ENCODE measurements at places on chromosomes 2 and 18.

- DNase-seq, result no peak
These were observed 57.4 kb downstream of the TRPM8 start for GRCh38 chr2:233974530-233975071.

GRCh38 chr2:27356056-27356381 is 545 bp downstream of the GTF3C2 start:
- no peak for DNase-seq

DNA sequence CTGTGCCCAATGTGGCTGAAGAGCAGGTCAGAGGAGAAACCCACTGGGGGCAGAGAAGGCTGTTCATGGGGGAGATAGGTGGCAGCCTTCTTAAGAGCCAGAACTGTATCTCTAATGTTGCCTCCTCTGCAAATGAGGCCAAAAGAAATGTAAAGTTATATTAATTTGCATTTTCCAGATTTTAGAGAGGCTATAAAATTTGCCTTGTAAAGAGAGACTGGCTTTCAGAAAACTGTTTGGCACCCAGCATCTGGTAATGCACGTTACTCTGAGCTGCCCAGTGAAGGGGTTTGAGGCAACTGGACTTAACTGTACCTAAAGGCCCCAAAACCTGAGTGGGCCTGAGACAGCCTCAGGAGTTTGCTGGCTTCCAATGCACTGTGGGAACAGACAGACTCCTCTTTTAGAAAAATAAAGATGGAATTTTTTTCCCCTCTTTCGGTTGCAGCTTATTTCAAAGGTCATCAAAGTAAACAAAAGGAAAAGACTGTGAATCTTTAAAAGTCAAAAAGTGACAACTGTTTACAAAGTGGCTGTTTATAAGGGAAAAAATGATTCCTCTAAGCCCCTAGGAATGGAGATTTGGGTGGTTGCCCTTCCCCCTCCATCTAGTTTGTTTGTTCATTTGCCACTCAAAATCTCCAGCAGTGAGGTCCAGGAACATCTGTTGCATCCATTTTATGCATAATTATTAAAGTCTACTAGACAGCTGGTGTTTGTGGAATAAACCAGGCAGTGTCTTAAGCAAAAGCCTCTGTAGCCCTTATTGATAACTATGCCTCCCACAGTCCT is 132.2 kb upstream of the ZFP36L2 start:
- no peak for DNase-seq

- no peak for DNase-seq
These were observed 261.6 kb downstream of the NDUFA10 start for GRCh38 chr2:239763433-239764097.

- DNase-seq, result no peak
These were observed 594.9 kb upstream of the ID2 start for GRCh38 chr2:8086796-8087479.

GRCh38 chr2:187382131-187382530 is 65.9 kb downstream of the CALCRL start:
- DNase-seq, result no peak

DNA sequence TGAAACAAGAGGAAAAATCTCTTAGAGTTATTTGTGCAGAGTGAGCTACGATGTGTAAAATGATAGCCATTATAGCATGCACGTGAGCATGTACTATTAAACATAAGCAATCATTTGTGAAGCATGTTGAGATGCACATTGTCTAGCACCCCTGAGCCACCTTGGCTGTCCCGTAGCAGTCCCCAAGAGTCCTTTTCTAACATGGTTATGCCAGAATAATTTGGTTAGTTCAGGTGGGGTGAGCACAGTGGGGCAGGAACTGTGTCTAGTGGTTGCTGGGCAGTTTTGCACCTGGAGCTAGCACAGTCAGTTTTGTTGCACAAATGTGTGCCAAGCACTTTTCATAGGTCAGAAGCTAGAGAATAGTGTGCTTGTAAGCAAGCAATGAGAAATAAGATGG is 809.8 kb downstream of the RNF144A start:
- DNase-seq, result no peak

DNA sequence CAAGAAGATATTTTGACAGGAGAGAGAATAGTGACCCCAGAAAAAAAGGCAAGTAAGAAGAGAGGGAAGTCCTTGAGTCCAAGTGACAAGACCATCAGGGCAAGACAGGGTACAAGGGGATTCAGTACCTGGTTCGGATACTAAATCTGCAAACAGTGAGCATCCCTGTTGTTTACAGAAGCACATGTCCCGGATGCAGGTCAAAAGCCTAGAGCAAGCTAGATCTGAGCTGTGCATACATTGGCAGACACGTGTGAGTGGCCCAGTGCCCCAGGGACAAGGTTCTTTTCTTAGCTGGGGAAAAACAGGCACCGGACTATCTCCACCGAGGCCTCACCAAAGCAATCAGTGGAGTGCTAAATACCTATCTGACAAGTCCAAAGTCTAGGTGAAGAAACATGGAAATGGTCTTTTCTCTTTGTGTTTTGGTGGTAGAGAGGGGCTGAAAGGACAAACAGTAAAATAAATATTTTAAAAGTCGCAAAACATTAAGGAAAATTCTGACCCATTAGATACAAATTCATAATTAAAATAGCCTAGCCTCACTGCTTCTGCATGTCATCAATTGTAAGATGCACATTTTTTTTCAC is 165.2 kb downstream of the SUCLG1 start:
- DNase-seq, result no peak

DNA sequence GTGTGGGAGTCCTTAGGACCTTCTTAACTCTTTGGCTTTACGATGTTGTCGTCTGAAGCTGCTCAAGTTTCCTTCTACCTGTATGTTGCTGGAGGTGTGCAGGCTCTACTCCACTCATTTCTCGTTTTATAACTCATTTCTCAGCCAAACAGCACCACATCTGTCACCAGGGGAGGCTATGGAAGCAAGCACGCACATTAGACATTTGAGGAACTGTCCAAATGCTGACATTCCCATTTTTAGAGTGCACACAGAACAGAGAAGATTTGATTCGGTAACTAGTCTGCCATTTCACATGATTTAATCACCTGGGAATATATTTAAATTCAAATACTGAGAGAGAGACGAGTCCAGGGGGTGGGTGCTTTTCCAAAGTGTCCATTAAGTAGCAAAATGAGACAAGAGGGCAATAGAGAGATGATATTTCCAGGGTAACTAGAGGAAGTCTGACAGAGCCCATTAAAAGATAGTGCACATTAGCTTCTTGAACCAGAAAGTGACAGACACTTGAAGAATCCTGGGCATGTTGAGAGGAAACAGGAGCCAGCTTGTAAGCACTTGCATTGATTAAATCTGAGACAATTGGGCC is 793.3 kb downstream of the TDRD15 start:
- no peak for DNase-seq

GRCh38 chr2:178219247-178219646 is 24.9 kb downstream of the OSBPL6 start:
- DNase-seq, result no peak

DNA sequence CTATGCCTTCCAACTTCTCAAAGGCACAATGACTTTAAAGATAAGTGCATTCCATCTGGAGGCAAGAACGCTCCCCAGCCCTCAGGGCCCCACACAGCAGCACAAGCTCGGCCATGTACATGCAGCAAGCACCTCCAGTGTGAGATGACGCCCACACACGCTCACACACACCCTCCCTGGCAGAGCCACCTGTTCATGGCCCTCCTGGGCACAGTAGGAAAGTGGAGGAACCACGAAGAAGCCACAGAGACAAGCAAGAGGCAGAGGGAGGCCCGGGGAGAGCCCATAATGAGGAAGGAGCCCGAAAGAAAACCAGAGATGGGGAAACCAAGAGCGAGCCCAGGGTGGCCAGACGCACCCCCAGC is 21.7 kb downstream of the BIN1 start:
- DNase-seq, result no peak

DNA sequence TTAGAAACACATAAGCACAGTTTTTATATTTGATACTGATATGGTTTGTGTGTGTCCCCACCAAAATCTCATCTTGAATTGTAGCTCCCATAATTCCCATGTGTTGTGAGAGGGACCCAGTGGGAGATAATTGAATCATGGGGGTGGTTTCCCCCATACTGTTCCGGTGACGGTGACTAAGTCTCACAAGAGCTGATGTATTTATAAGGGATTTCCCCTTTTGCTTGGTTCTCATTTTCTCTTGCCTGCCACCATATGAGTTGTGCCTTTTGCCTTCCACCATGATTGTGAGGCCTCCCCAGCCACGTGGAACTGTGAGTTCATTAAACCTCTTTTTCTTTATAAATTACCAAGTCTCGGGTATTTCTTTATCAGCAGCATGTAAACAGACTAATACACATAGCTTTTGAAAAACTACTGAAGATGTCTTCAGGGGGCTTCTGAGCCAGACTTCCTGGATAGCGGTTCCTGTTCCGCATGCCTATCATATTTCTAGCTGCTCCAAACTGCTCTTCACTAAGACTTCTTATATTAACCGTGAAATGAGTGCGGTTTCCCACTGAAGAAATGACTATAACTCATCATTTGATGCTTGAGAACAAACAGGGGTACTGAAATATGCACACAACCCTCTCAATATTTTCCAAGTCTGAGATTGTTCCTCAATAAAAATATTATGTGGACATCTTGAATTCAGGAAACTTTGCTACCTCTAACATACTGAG is 75.8 kb downstream of the SPHKAP start:
- no peak for DNase-seq

- DNase-seq, result no peak
These were observed 86.9 kb upstream of the ZC3H15 start for GRCh38 chr2:186399082-186399644.

DNA sequence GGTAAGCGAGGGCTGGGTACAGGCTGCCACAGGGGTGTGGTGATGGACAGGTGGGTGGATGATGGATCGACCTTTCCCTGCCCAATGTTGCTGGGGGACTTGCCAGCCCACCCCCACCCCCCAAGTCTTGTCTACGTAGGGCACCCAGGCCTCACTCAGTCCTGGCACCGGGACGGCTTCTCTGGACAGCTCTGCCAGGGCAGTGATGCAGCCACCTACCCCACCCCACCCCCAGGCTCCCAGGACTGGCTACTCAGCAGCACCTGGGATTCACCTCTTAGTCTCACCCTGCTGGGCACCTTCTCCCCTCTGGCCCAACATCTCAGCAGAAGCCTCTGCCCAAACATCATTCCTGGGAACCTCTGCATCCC is 55.7 kb downstream of the ANKMY1 start:
- DNase-seq, result no peak

DNA sequence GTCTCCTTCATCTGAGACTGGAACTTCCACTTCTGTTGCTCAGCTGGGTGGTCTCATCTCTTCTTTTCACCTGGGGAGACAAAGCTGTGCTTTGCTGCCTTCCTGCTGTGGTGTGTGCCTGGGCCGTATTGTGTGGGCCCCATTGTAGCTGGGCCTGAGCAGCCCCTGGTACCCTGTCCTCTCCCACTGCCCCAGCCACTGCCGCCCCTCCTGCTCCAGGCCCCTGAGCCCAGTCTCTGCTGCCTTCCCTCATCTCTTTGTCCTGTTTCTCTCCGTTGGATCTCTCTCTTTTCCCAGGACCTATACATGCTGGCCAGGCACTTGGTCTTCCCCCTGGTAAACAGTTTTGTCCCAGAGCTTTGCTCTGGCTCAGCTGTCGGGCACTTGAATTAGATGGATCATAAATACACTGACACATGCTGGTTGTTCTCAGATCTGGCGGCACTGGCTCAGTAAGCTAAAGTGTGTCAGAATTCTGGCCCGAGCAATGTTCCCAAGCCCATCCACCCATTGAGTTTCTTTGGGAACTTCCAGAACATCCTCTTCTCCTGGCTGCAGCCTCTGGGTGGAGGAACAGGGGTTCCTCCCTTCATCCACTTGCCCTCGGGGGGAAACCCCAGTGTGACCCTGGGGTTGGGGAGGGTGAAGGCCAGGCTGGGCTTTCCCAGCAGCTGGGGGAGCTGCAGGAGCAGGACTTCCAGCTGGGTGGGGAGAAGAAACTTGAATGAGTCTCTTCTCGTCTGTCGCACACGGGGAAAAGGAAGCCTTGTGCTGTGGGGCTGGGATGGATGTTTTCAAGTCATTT is 99.0 kb downstream of the DGKD start:
- no peak for DNase-seq

GRCh38 chr2:226030788-226031646 is 631.5 kb downstream of the NYAP2 start:
- DNase-seq, result peak; percentile 27

DNA sequence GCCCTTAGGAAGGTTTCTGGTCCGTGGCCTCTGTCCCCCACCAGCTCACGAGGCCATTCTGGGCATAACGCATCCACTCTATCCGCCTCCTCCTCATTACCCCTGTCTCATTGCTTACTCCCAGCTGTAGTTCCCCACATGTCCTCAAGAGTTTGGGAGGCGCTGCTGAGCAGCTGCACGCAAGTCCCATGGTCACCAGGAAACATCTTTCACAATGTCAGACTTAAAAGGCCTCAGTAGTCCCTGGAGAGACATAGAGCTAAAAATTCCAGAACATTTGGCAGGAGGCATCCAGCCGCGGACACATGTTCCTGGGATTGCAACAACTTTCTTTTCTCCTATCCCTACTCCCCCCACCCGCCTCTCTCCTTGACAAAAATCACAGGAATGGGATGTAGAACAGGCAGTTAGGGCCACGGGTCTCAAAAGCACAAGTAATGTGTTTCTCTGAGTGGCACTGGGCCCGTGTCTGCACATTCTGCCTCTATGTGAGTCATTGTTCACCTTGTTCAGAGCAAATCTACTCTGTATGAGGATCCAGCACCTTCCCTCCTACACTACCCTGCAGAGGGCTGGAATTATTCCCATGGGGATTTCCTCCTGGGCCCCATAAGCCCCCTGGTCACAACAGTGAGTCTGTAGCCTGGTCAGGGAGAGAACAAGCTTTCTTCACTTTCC is 8.1 kb downstream of the LBH start:
- DNase-seq, result no peak

DNA sequence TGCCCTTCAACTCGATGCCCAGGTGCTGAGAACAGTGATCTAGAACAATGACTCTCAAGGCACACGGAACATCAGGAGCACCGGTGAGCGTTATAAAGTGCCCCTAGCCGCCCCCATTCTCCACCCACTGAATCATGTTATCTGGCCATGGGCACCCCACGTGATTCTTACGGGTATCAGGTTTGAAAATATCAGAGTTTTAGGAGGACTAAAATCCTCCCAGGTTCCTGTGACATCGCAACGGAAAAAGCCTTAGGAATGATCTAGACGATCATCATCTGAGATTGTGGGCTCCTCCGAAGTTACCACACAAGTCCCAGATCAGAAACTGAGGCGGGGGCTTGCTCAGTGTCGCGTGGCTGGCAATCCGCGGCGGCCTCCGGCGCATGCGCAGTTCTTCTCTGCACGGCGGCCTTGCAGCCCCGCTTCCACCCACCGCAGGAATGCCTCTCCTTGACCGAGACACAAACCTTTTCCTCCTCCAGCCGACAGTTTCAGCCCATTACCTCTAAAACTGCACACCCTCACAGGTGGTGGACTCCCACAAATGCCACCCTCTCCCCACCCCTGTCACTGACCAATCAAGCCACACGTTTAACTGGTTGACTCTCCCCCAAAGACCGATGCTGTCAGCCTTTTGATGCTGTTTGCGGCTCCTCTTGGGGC is 5.8 kb upstream of the MRPL33 start:
- DNase-seq, result no peak

DNA sequence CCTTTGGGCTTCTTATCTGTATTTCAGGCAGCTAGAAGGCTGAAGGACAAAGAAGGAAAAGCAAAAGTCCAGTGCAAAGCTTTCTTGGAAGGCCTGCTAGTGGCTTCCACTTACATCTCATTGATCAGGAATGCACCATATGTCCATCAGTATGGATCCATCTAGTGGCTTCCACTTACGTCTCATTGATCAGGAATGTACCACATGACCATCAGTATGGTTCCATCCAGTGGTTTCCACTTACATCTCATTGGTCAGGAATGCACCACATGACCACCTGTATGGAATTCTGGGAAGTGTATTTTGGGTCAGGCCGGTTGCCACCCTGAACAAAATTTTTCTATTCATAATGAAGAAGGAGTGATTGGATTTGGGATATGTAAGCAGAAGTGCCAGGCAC is 70.6 kb downstream of the LYPD6 start:
- DNase-seq, result no peak

- DNase-seq, result no peak
These were observed 267.7 kb downstream of the GLI2 start for GRCh38 chr2:121003391-121003790.

Measured in amygdala (tissue), 56 donors.